Stimulated activated CD4-positive, alpha-beta T cell treated with anti-CD3 and anti-CD28 coated beads, TNF-alpha, amount 100 ng/mL, for 24 hours (primary cell): ENCODE measurements at places on chromosomes 12 and 14.

- DNase-seq: no peak
These were observed 9.8 kb downstream of the PSMA6 start for GRCh38 chr14:35301735-35302528.

- peak; percentile 33 for DNase-seq
These were observed 43.7 kb downstream of the DDX11 start for GRCh38 chr12:31117203-31118011.

GRCh38 chr12:130366159-130366558, 28.5 kb downstream of the PIWIL1 start:
- DNase-seq: no peak

- no peak for DNase-seq
These were observed 33.7 kb downstream of the TCTN1 start for GRCh38 chr12:110647631-110648040.

GRCh38 chr14:50521912-50522341, 10.4 kb downstream of the MAP4K5 start:
- no peak for DNase-seq

- DNase-seq: no peak
These were observed 96.8 kb upstream of the IFNG-AS1 start for GRCh38 chr12:67892259-67893021.

GRCh38 chr12:110243227-110243626, 37.8 kb upstream of the ATP2A2 start:
- DNase-seq: no peak

- DNase-seq: no peak
These were observed 21.2 kb upstream of the NINJ2 start for GRCh38 chr12:684416-684815.

DNA sequence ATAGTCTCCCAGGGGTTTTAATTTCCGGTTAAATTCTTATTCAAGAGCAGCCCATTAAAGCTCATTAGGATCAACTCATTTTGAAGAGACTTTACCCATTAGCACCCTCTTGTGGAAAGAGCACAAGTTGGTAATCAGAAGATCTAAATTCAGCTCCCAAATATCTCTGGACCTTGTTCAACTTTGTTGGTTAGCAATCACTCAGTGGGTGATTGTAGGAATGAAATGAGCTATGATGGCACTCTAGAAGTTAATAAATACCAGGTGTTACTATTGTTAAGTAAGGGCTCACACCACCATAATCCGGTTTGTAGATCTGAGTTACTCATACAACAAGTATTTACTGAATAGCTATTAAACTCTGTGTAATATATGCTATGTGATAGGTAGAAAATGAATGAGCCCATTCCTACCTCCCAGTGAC, 42.9 kb downstream of the TRIP11 start:
- DNase-seq: no peak

GRCh38 chr14:22544881-22545420, 44.1 kb downstream of the DAD1 start:
- no peak for DNase-seq

- no peak for DNase-seq
These were observed 109.3 kb downstream of the ETV6 start for GRCh38 chr12:11758510-11759493.

- DNase-seq: no peak
These were observed 19.0 kb upstream of the RAB3IP start for GRCh38 chr12:69719336-69720316.

GRCh38 chr12:11823043-11823442, 173.6 kb downstream of the ETV6 start:
- DNase-seq: no peak

DNA sequence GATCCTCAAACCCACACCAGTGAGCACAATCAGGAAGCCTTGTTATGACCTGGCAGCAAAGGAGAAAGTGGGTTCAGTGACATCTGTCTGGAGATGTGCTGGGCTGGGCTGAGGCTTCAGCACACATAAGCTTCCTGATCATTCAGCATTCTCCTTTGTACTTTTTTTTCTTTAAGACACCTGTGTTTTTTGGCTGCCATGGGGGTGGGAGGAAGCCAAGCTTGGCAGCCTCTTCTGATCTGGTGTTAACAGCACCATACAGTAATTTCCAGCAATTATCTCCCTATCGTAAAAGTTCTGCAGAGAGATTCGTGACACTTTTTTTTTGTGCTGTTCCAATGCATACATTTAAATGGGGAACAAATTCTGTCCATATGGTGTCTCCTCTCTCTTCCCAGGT, 38.9 kb upstream of the RASSF3 start:
- no peak for DNase-seq

GRCh38 chr12:67057072-67057471, 212.1 kb upstream of the CAND1 start:
- DNase-seq: no peak

- no peak for DNase-seq
These were observed 2.3 kb downstream of the PHETA1 start for GRCh38 chr12:111366583-111366982.

GRCh38 chr12:13316587-13317246, 120.2 kb downstream of the EMP1 start:
- DNase-seq: no peak

DNA sequence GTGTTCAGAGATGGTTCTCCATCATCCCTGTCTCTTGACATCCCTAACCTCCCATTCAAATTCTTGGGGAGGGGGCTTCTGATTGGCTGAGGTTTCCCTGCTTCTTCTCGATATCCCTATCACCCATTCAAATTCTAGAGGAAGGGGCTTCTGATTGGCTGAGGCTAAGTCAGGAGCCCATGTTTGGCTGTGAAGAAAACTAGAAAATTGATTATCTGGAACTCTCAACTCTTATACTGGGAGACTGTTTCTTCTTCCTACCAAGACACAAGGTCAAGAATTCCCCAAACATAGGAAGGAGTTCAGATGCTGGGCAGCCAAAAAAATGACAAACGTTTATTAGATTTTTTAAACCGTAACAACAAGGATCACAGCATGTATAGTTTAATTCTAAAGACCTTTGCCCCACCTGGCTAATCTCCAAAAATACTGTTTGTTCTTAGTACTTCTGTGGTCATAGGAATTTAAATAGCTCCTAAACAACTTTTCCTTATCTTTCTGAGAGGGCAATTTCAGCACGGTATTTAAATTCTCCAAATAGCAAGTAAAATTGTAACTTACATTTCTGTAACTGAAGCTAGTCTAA, 26.4 kb downstream of the SPIC start:
- DNase-seq: no peak

- no peak for DNase-seq
These were observed 16.7 kb upstream of the IFNG start for GRCh38 chr12:68176257-68176656.

GRCh38 chr14:99213101-99213500, 58.9 kb downstream of the BCL11B start:
- DNase-seq: no peak

- no peak for DNase-seq
These were observed 249.9 kb upstream of the RGS6 start for GRCh38 chr14:71682337-71682736.

DNA sequence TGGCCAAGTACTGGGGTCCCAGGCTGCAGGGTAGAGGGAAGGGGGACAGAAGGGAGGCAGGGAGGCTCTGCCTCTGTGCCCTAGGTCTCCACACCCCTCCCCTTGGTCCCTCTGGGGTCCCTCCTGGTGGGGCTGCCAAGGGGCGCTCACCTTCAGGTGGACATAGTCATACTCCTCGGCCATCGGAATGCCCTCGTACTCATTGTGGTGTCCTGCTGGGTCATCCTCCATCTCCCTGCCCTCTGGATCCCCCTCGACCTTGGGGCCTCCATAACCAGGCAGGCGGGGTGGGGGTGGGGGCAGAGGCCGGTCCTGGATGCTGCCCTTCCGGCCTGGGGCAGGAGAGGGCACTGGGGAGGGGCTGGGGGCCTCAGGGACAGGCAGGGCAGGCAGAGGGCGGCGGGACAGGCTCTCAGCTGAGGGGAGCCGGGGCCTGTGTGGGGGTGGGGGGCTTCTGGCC, 5.8 kb downstream of the EFS start:
- DNase-seq: no peak

DNA sequence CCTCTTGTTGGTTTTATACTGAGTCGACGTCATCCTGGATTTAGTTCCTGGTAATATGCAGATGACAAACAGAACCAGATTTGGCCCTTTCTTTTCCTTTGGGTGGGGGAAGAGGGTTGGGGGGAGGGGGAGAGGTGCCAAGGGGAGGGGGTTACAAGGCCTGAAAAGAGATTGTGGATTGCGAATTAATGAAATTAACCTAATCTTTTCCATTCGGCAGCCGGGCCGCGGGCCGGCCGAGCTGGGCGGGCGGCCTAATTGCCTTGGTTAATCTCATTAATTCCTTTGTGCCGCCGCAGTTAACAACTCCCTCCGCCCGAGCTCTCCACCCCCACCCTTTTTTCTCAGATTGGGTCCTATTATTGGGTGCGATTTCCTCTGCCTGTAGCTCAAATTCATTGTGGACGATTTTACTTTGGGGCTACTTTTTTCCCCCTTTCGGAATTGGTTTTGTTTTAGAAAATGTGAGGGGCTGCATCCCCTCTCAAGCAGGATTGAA, 387 bp upstream of the GSC start:
- DNase-seq: no peak
